ENCODE measurements at places on chromosomes 7 and 10. TPM values are rescaled to one million over a fixed set of nuclear protein-coding genes. Genes with fewer than 3 reads are reported as not detected.
A peak's percentile ranks its signal among the peaks of the same experiment; 100 is the strongest.

DNA sequence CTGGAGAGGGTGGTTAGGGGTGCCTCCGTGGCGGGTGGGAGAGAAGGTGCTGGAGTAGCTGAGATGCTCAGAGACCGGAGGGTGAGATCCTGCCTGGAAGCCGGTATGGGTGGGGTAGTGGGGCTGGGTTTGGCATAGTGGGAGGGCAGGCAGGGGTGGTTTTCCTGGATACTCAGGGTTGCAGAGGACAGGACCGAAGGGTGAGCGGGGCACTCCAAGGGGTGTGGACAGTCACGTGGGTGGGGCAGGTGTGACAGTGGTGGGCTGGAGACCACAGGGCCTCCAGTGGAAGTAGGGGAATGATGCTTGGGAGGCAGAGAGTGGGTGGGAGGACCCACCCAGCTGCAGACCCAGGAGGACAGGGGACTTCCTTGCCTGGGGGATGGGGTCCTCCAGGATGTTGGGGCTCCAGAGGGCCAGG is 1.9 kb downstream of the SCART1 start:
- DNase-seq: no peak

DNA sequence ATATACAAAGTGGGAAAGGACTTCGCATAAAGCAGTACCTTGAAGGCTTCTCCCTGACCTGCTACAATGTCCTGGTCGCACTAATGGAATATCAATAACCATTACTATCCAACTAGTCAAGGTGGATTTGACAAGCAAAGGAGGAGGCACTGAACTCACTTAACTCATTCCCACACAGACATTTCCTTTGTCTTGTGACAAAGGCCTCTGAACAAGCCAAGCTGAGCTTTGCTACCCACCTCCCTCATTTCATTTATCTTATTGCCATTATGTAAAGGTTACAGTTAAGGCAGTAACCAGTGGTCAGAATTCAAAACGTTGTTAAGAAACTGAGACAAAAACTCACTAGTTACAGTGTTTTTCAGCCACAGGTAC is 7.3 kb downstream of the ELMO1 start:
- DNase-seq: no peak

DNA sequence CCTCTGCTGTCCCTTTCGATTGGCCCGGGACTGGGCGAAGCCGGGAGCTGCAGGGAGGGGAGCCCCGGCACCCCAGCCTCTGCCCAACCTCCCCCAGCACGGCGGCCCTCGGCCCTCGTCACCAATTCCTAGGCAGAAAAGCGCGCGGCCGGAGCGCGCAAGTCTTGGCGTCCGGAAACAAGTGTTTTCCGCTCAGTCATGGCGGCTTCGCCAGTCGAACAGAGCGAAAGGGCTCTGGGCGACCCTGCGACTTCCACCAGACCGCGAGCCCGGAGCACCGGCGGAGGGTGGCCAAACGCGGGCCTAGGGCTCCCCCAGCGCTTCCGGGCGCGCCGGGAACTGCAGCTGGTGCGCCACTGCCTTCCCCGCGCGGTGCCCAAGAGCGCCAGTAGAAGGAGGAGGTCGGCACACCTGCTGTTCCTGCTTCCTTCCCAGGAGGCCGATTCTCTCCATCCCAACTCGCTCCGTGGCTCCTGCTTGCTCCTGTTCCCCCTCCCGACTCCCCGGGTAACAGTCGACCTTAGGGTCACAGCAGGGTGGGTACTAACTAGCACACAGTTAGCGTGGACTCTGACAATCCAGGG is 729.9 kb downstream of the ZWINT start:
- DNase-seq: no peak

DNA sequence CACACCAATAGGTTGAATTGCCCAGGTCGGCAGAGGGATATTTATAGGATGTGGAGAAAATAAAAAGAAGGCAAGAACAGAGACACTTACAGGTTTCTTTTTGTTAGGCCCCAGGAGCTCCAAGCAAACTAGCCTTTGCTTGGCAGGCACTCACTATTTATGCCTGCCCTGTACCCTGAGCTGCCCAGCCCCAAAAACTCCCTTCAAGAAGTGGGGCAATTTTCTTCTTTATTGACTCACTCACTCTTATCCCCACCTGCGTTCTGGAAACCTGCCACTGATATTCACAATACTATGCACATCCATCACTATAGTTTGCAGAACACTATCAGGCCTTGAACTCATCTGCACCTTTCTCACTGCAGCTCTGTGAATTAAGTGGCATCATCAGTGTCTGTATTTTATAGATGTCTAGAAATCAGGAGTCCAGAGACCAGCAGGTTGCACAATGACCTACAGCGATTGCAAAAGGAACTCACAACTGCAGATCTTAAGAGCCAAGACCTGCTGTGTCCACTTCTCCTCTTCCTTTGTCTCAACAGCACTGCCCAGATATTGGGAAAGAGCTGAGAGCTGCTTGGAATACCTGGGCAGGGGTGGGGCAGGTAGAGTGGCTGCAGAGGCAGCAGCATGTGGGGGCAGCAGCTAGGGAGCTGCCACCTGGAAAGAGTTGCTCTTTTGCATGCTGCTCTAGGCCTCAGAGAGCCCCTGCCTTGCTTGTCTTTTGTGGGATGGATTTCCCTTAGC is at the start of gene SFTPD:
TSS of gene SFTPD (minus strand) at position 130 of the 747 bp plus-strand sequence. CDS start 2,446 bp downstream, outside the sequence.
- DNase-seq: no peak

DNA sequence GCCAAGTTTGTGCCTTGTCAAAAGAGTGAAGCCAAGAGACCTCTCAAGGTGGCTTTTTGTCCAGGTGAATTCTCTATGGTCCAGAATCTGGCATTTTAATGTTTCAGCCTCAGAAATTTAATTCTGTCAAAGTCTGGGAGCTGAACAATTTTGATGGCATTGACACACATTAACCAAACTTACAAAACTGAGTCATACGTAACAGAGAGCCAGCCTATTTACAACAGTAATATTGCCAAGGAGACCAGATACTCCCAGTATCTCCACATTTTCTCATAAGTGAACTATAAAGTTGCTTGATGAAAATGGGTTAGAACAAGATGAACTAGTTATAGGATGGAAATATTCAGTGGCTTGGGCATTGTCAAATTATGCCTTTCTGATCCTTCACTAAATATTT is 43.8 kb downstream of the PDE6C start:
- no peak for DNase-seq

GRCh38 chr10:103563231-103564115 is 70.0 kb downstream of the NEURL1 start:
- no peak for DNase-seq

DNA sequence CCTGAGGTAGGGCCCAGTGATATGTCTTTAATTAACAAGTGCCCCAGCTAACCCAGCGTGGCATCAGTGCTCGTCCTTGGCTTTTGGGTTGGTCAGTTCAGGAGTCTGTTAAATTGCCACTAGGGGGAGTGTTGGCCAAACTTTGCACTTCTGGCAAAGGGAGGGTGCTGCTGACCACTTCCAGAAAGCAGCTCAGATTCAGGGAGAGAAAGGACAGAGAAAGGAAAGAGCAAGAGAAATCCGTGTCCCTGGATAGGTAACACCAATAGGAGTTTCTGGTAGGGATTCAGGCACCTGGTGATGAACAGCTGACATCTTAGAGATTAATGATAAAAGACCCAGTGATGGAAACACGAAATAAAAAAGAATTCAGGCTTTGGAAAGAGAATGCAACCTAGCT is 243.1 kb upstream of the AOAH start:
- no peak for DNase-seq

DNA sequence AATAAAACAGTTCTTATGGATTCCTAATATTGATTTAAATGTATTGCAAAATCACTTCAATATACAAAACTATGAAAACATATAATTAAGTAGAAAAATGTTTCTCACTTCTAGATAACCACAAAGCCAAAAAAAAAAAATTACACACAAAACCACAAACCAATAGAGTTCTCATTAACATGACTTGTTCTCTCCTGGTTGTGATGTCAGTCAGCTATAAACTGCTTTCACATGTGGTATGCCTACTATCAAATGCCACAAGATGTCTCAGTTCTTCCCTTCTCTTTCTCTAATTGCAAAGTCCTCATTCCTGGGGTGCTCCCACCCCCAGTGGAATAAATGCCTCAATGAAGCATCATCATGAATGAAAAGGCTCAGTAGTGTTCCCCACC is 16.6 kb downstream of the GNAI1 start:
- DNase-seq: no peak

GRCh38 chr10:89207181-89207800 is at the start of gene CH25H:
TSS of gene CH25H (minus strand) at chr10:89207317. CDS start at chr10:89207292, 25 bp downstream.
- peak; percentile 31 for DNase-seq

DNA sequence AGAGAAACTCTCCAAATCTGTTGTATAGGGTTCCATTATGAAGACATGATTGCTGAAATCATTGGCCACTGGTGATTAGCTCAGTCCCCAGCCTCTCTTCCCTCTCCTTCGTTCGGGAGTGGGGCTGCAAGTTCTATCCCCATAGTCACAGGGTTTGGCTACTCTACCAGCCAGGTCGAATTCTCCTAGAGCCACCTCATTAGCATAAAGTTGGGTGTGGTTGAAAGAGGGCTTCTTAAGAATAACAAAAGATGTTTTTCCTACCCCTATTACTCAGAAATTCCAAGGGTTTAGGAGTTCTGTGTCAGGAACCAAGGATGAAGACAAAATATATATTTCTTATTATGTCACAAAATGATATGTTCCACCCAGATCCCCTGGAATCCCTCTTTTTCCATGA is 166.2 kb upstream of the YAE1 start:
- no peak for DNase-seq

DNA sequence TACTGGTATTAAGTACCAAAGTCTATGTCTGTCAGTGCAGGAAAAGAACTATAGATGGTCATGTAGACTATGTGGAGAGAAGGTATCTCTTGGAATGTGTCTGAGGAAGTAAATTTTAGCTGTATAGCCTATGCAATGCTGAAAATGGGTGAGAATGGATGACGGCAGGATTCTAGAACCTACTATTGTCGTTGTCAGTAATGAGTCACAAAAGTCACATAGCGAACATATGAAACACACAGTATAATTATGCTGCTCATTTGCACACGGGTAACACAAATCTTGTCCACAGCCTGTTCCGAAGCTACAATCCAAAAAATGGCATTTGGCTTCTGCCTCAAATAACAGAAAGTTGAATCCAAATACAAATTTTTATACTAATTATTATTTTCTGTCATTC is 33.6 kb upstream of the KMT2E start:
- no peak for DNase-seq

- no peak for DNase-seq
Observed at GRCh38 chr10:124316326-124316725, 102.4 kb downstream of the OAT start.

- no peak for DNase-seq
Observed at GRCh38 chr10:58477122-58477521, 35.5 kb upstream of the BICC1 start.

GRCh38 chr10:125883211-125883610 is 2.1 kb upstream of the DHX32 start:
- DNase-seq: no peak

DNA sequence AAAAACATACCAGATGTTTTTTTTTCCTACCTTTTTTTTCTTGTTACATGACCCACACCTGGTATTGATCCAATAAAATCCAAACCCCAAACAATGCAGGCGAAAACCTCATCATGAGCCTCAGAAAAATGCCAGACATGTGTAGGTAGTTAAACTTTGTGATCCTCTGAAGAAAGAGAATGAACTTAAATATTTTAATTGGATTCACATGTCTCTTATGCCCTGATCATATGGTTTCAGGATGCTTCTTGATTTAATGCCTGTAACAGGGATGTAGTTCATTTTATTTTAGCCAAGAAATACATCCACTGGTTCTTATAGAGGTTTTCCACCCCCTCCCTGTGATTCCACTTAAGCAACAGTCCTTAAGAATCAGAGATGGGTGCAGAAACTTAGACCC is 451.6 kb downstream of the TYW1 start:
- no peak for DNase-seq

DNA sequence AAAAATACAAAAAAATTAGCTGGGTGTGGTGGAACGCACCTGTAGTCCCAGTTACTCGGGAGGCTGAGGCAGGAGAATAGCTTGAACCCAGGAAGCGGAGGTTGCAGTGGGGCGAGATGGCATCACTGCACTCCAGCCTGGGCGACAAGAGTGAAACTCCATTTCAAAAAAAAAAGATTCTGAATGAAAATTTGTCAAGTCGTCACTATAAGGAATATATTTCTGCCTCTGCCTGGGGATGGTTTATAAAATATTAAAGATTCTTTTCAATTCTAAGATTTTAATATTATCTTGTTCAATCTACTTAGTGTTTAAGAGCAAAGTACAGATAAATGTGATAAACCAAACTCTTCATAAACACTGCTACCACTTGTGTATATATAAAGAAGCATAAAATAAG is 147.3 kb downstream of the NRBF2 start:
- DNase-seq: no peak

DNA sequence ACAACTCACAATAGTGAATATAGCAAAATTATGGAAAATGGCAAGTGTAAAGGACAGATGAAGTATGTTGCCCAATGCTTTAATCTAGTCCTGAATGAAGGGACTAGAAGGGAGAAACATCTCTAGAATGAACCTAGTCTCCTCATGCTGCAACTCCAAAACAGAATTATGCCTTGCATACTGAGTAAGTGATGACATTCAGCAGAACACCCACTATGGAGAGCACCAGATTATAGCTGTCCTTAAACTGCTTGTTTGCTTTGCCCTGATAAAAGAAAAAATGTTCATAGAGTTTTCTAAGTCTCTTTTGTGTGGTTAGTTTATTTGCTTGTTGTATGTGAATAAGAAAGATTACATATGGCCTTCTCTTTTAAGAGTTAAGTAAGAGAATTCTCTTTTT is 7.8 kb upstream of the HGF start:
- DNase-seq: no peak

GRCh38 chr7:70307544-70308106 is 709.4 kb downstream of the AUTS2 start:
- no peak for DNase-seq

- no peak for DNase-seq
Observed at GRCh38 chr10:128625926-128626325, 499.7 kb upstream of the MKI67 start.

- no peak for DNase-seq
Observed at GRCh38 chr10:95836610-95837355, 71.0 kb upstream of the CC2D2B start.

- no peak for DNase-seq
Observed at GRCh38 chr10:132578287-132578951, 40.8 kb downstream of the INPP5A start.

GRCh38 chr7:158366916-158367633 is 220.5 kb downstream of the PTPRN2 start:
- DNase-seq: no peak

DNA sequence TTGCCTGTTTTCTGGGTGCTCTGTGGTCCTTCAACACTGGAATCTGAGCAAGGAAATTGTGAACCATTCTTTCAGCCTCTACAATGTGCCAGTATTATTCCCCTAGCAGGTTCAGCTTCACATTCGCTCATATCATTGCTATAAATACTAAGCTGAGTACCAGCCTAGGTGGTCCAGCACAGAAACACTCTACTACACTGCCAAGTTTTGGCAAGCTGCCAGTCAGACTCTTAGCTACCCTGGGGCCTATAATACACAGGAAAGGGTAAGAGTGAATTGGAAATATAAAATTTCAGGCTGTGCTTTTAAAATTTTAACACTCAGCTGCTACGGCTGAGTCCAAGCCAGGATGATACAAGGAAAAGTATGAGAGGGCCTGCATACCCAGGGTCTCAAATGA is 49.9 kb upstream of the PPP1R3A start:
- DNase-seq: no peak

Gene FAS
- 16.6 TPM for total RNA-seq

Gene POT1
- total RNA-seq: 22.3 TPM

Gene ADAM22
- 1.1 TPM for total RNA-seq

Gene OR2A42
- total RNA-seq: not detected

Gene OR2A12
- total RNA-seq: not detected

Gene KIAA1549
- 8.7 TPM for total RNA-seq

Gene GPR158
- total RNA-seq: not detected

Gene GRM3
- not detected for total RNA-seq

Measured in glomerular endothelial cell (primary cell).